Muscle of back (tissue), 13 donors: ENCODE measurements at places on chromosomes 16 and 17. TPM values are rescaled to one million over a fixed set of nuclear protein-coding genes. Genes with fewer than 3 reads are reported as not detected.

The CDK3 gene
- 7.6 TPM for polyA plus RNA-seq

The OMG gene
- polyA plus RNA-seq = 0.42 TPM

The NAA60 gene
- polyA plus RNA-seq = 31.1 TPM

The GAS7 gene
- polyA plus RNA-seq = 53.0 TPM

The CORO1A gene
- polyA plus RNA-seq = 65.9 TPM
